ENCODE measurements at places on chromosomes 1 and 21.

DNA sequence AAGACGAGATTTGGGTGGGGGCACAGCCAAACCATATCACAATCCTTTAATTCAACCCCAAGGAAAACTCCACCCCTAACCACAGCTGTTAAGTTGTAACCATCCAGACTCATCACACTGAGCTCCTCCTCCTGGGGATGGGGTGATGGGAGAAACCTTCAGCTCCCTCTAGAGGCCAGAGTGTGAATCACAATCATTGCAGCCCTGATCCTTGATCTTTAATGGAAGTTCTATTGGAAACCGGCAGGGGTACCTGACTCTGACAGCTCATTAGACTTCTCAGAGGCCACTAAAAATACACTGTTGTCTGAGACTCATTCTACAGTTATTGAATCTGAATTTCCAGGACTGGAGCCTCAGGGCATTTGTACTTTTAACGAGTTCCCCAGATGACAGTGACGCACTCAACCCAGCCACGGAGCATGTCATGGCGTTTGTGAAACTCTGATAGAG is 127.2 kb downstream of the IGSF21 start:
- no peak for DNase-seq

DNA sequence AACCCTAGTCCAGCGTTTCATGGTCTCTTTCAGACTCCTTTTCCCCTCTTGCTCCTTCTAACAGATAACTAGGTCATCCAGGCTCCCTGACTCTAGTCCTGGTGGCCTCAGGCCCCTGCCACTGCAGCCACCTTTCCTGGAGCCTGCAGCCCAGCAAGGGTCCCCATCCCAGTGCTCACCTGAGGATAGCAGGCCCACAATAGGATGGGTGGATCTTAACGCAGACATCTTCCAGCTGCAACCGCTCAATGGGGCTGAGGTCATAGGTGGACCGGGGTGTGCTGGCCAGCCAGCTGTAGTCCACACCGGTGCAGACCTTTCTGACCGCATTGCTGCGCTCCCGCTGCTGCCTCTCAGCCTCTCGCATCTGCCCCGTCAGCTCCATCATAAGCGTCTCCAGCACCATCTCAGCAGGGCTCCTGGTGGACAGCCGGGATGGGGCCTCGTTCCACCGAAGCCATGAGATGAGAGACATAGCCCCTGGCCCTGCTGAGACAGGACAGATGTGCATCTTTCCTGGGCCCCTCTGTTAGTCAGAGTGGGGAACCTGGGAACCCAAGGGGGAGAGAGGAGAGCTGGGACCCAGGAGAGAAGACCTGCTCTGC is 10.9 kb downstream of the RD3 start:
- no peak for DNase-seq

DNA sequence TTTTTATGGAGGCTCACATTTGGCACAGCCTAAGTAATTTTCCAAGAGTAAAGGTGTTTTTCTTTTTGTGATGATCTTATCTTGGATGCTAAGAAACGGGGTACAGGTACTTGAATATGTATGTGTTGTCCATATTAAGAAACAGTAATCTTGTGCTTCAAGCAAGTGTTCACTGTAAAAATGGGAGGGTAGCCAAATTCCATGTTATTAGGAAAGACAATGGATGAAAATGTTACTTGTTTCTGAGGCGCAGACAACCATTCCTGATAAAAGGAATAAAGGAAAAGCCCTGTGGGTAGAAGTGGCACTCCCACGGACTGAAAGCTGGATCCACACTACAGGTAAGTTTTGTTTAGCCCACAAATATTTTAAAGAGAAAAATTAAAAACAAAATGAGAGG is 15.6 kb downstream of the C21orf91 start:
- DNase-seq: no peak

DNA sequence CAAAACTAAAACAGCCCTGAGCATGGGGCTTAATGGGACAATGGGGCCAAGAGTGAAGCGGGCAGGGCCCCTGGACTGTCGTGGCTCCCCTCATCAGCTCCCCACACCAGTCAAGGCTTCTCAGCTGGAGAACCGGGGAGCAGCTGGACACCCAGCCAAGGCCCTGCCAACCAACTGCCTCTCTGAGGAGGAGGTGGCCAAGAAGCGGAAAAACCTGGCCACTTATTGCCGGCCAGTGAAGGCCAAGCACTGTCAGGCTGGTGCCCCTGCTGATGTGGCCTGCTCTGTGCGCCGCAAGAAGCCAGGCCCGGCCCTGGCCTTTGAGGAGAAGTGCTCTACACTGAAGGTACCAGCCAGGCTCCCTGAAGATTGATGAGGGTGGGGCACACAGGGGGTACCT is 2.5 kb upstream of the CYB561D1 start:
- DNase-seq: no peak

DNA sequence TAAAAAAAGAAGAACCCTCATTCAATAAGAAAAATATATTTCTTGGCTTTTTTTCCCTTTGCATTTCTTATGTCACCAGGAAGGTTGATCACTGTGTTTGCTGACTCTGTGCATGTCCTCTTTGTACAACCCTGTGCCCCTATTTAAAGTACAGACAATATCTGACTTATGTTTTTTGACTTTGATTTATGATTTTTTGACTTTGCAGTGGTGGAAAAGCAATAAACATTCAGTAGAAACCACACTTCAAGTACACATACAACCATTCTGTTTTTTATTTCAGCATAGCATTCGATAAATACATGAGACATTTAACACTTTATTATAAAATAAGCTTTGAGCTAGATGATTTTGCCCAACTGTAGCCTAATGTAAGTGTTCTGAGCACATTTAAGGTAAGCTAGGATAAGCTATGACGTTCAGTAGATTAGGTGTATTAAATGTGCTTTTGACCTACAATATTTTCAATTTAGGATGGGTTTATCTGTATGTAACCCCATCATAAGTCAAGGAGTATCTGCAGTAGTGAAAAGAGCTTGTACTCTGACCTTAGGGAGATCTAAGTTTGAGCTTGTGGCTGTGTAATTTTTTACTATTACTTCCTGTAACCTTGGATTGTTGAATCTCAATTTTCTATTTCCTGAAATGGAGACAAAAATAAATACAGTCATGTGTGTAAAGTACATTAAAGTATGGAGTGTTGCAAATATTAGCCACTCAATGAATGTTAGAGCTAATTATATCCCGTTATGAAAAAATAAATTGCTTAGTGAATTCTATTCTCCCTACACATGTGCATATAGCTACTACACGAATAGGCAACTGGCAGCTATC is 1.2 kb downstream of the RNASEL start:
- no peak for DNase-seq
